H9 (cell line): ENCODE measurements at places on chromosomes 6 and 20. TPM values are rescaled to one million over a fixed set of nuclear protein-coding genes. Genes with fewer than 3 reads are reported as not detected.

The FKBP5 gene
- total RNA-seq = 32.9 and 33.9 TPM in 2 replicates

The HRH3 gene
- total RNA-seq = 1.8 and 1.9 TPM in 2 replicates

The HLA-DRB1 gene
- 24.7 and 25.9 TPM in 2 replicates for total RNA-seq

The ZC3H12D gene
- total RNA-seq = 0.07 and 0.15 TPM in 2 replicates

The POPDC3 gene
- total RNA-seq = 5.7 and 6.0 TPM in 2 replicates

The OOEP gene
- not detected in 2 replicates for total RNA-seq

The CLDN20 gene
- not detected in 2 replicates for total RNA-seq

The OGFR gene
- 33.0 and 33.1 TPM in 2 replicates for total RNA-seq

The OSTM1 gene
- 20.6 and 20.9 TPM in 2 replicates for total RNA-seq

DNA sequence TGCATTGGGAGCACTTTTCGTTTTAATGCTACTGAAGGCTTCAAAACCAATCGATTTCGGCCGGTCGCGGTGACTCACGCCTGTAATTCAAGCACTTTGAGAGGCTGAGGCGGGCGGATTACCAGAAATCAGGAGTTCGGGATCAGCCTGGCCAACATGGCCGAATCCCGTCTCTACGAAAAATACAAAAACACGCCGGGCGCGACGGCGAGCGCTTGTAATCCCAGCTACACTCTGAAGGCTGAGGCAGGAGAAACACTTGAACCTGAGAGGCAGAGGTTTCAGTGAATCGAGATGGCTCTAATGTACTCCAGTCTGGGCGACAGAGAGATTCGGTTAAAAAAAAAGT lies 58.4 kb downstream of the TRIM38 start:
- DNase-seq = no peak
- peak overlapping the region; percentile 96 for H3K27ac ChIP-seq
- H3K36me3 ChIP-seq = no peaks in the 10 kb centered on the region
- H3K27me3 ChIP-seq = no peaks in the 10 kb centered on the region
- H3K4me3 ChIP-seq = peak overlapping the region; percentile 89
- no peaks in the 10 kb centered on the region; the same call in 1 of the 2 replicates for H3K4me1 ChIP-seq

DNA sequence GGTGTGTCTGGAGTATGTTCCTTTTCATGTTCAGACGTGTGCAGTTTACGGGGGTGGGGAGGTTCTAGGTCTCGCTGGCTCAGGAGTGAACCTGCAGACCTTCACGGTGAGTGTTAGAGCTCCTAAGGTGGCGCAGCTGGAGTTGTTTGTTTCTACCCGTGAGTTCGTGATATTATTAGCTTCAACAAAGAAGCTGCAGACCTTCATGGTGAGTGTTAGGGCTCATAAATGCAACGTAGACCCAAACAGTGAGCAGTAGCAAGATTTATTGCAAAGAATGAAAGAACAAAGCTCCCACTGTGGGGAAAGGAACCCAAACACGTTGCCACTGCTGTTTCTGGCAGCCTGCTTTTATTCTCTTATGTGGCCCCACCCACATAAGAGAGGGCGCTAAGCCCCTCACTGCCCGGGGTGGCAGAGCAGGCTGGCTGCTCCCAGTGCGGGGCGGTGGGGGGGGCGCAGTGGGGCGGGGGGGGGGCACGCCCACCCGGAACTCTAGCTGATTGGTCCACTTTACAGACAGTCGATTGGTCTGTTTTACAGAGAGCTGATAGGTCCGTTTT lies 41.3 kb upstream of the GMPR start:
- H3K27ac ChIP-seq = no peak overlapping the region
- no peak for DNase-seq
- H3K27me3 ChIP-seq = no peaks in the 10 kb centered on the region
- no peaks in the 10 kb centered on the region for H3K36me3 ChIP-seq

DNA sequence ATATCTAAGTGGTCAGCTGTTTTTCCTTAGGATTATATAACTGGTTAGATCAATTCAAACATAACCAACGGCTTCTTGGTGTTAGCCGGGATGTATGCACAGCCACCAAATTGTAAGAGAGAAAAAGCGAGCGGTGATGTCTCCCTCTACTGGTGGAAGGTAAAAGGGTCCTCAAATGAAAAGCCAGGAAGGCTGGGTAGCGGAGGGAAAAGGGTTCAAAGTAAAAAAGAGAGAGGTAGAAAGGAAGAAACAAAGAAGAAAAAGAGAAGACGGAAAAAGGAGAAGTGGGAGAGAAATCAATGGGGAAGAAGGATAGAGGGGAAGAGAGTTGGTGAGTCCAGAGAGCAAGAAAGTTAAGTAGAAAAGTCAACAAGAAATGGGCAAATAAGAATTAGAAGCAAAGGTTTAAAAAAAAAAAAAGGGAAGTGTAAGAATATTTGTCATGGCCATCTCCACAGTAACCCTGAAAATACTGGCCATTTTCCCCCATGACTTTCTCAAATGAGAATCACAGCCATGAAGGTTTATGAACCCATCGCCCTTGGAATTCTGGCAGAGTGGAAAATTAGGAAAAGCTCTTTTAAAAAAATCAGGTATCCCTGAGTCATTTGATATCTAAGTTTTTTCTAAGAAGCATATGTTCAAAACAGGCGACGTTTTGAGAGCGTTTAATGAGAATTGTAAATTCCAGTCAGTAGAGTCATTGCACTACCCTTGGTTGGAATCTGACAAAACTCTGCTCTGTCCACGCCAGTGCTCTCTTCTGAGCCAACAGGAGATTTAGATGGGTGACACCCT lies 155.6 kb upstream of the SNX9 start:
- H3K4me1 ChIP-seq = peaks cover 2% of the 10 kb centered on the region; the same call in 1 of the 2 replicates
- no peaks in the 10 kb centered on the region for H3K36me3 ChIP-seq
- peak; percentile 51 for DNase-seq
- H3K27me3 ChIP-seq = no peaks in the 10 kb centered on the region
- no peak overlapping the region for H3K4me3 ChIP-seq

DNA sequence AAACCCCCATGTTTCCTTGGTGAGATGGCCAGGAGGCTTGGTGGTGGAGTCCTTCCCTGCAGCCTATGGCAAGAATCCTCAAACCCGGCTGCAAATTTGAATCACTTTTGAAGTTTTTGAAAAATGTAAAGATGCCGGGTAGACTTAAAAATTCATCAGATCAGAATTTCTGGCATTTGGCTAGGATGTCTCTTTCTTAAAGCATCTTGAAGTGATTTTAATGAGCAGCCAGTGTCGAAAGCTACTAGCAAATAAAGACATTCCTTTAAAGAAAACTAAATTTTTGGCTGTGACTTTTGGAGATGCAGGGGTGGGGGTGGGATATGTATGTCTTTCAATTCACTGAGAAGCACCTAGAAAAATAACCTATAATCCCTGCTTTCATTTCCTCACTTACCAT lies 25.6 kb upstream of the NOX3 start:
- no peaks in the 10 kb centered on the region for H3K4me1 ChIP-seq
- no peak overlapping the region for H3K27ac ChIP-seq
- no peaks in the 10 kb centered on the region for H3K27me3 ChIP-seq
- DNase-seq = no peak
- H3K4me3 ChIP-seq = no peak overlapping the region
